Uterus (tissue), 4 donors: ENCODE measurements at places on chromosomes 7 and 10.

DNA sequence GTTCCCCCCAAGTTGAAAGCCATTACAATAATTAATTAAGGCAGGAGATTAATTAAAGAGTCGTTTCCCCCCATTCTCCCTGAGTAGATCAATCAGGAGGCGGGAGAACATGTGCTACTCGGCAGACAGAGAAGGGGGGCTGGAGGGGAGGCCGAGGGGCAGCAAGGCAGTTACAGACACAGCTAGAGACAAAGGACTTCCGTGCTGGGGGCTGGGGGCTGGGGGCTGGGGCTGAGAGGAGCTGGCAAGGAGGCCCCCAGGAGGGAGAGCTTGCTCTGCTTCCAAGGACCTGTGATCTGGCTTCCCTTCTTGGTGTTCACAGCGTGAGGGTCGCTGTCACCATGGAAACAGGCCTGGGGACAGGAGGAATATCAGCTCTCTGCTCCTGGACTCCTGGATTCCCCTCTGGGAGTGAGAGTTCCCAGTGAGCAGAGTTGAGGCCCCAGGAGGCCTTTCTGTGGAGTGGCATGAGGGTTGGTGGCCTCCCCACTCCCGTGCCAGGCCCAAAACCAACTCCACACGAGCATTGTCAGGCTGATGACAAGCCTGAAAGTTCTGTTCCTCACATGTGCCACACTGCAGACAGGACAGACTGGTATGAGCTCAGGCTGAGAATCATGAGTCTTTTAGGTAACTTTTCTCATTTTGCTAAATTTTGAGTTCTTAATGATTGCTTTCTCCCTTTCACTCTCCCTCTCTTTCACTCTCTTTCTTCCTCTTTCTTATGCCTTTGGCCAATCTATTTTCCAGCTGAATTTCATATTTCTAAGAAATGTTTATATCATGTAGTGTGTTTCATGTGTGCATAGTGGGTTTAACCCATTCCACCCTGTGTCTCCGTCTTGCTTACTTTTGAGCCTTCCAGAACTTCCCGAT lies 16.4 kb downstream of the FAM241B start:
- no peak for DNase-seq

GRCh38 chr7:116492654-116493109 lies 6.9 kb upstream of the CAV2 start:
- DNase-seq = no peak

GRCh38 chr10:61904733-61905725 lies 3.5 kb downstream of the ARID5B start:
- DNase-seq = no peak

- DNase-seq = no peak
These were observed 52.6 kb downstream of the ICA1 start for GRCh38 chr7:8209353-8209752.

- no peak for DNase-seq
These were observed 216.6 kb downstream of the MAD1L1 start for GRCh38 chr7:2016021-2016631.

DNA sequence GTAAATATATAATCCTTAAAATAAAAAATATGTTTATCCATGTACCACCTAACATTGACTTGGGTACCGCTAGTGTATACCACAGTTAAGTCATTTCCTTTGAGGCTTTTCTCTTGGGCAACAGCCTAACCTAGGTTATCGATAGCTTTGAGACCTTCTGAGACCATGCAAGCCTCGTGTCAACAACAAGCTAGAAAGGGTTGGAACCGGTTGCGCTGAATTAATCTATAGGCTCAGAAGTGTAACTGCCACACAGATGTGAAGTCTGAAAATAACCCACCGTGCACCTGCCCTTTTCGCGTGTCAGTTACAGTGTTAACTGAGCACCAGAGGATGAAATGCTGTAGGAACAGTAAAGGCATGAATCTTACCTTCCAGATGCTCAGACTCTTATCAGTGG lies 59.8 kb downstream of the ARID5B start:
- no peak for DNase-seq

GRCh38 chr10:82953909-82954308 lies 1078.9 kb downstream of the NRG3 start:
- no peak for DNase-seq
